ENCODE measurements at places on chromosomes 3 and 15.

GRCh38 chr3:78703944-78704343 lies 1063.9 kb downstream of the ROBO1 start:
- no peak overlapping the region for H3K27ac ChIP-seq
- H3K4me1 ChIP-seq: no peaks in the 10 kb centered on the region
- H3K27me3 ChIP-seq: no peaks in the 10 kb centered on the region
- DNase-seq: no peak

GRCh38 chr3:115623044-115623868 lies at the start of gene GAP43:
Gene GAP43 (plus strand): TSS chr3:115623510. CDS start chr3:115623690, 180 bp downstream.
- no peaks in the 10 kb centered on the region for H3K36me3 ChIP-seq
- H3K4me3 ChIP-seq: no peak within 1 kb of the TSS
- H3K27ac ChIP-seq: no peak within 1 kb of the TSS
- DNase-seq: peak; percentile 25
- H3K4me1 ChIP-seq: peaks cover 7% of the 10 kb centered on the region

DNA sequence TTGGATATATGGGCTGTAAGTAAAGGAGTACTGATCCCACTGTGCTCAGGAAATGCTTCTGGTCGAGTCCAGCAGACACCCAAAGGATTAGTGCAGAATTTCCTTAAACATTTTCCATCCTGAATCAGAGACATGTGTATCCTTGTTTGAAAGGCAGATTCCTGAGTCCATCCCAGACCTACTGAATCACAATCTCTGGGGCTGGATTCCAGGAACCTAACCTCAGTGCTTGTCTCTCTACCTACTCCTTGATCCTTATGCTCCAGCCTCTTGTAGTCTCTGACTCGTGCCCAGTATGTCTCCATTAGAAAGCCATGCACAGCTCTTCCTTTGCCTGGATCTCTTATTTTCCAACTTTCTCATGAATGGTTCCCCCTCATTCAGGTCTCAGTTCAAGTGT lies 585.8 kb downstream of the NLGN1 start:
- no peak for DNase-seq
- H3K36me3 ChIP-seq: no peaks in the 10 kb centered on the region
- H3K27ac ChIP-seq: no peak overlapping the region
- H3K4me3 ChIP-seq: no peak overlapping the region
- H3K27me3 ChIP-seq: no peaks in the 10 kb centered on the region
- no peaks in the 10 kb centered on the region for H3K4me1 ChIP-seq

DNA sequence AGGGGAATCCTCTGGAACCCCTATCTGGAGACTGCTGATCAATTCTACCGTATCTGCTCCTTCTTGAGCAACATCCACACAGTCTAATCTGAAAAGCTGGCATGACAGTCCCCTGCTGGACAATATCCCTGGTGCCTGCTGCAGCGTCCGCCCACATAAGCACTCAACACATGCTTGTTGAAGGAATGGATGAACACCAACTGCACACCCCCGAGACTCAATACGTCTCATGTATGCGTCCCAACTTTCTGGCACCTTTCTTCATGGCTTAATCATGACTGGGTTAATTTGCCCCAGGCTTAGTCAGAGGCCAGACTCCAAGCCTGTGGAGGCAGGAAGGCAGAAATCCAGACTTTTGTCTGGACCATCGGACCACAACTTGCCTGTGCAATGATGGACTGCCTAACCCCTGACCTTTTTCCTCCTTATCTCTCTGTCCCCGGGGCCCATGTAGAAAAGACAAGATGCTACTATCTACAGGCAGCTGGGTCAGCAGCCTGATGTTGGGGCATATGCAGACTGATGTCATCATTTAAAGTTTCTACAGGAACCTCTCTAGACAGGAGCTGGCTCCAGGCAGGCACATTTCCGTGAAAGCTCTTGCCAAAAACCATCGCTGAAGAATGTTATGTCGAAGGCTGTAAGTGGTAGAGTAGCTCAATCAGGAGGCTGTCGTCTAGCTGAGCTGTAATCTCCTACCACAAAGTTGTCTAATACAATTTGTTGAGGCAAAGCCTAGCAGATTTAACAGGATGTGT lies 114.1 kb upstream of the TPM1 start:
- no peaks in the 10 kb centered on the region for H3K36me3 ChIP-seq
- H3K27me3 ChIP-seq: no peaks in the 10 kb centered on the region
- peak; percentile 5 for DNase-seq
- H3K4me3 ChIP-seq: no peak overlapping the region
- H3K4me1 ChIP-seq: no peaks in the 10 kb centered on the region

Measured in thyroid gland (tissue), 4 donors.